H1 (cell line): ENCODE measurements at places on chromosomes 2 and 18. TPM values are rescaled to one million over a fixed set of nuclear protein-coding genes. Genes with fewer than 3 reads are reported as not detected.

CYTIP gene
- 0.12 and 0.17 TPM in 2 replicates for polyA plus RNA-seq

GALNT3 gene
- 1.8 and 3.4 TPM in 2 replicates for polyA plus RNA-seq

SH3RF3 gene
- polyA plus RNA-seq = 0.11 and 0.27 TPM in 2 replicates

STARD6 gene
- not detected in 2 replicates for polyA plus RNA-seq

ASB18 gene
- not detected in 2 replicates for polyA plus RNA-seq

DOK6 gene
- polyA plus RNA-seq = 0.09 and 0.33 TPM in 2 replicates

BOK gene
- polyA plus RNA-seq = 37.6 and 47.9 TPM in 2 replicates

SH2D6 gene
- 0.17 and 0.42 TPM in 2 replicates for polyA plus RNA-seq

GDF7 gene
- polyA plus RNA-seq = 0.06 and 0.13 TPM in 2 replicates

ABCG5 gene
- polyA plus RNA-seq = not detected in 2 replicates

UPP2 gene
- not detected in 2 replicates for polyA plus RNA-seq

DNAJC27 gene
- polyA plus RNA-seq = 1.4 and 1.5 TPM in 2 replicates

CYP27C1 gene
- 1.3 and 1.4 TPM in 2 replicates for polyA plus RNA-seq

TSPYL6 gene
- not detected in 2 replicates for polyA plus RNA-seq

KCNS3 gene
- 23.0 and 28.6 TPM in 2 replicates for polyA plus RNA-seq

CYP27A1 gene
- polyA plus RNA-seq = 12.9 and 14.7 TPM in 2 replicates

UGT1A10 gene
- not detected in 2 replicates for polyA plus RNA-seq

LHCGR gene
- 0.19 and 0.30 TPM in 2 replicates for polyA plus RNA-seq

FHOD3 gene
- 7.6 and 9.7 TPM in 2 replicates for polyA plus RNA-seq

REG3A gene
- polyA plus RNA-seq = not detected in 2 replicates

TMEFF2 gene
- polyA plus RNA-seq = 0.91 and 1.0 TPM in 2 replicates

KCTD1 gene
- polyA plus RNA-seq = 7.7 and 9.8 TPM in 2 replicates

C2orf72 gene
- 1.7 and 2.6 TPM in 2 replicates for polyA plus RNA-seq

CCDC178 gene
- 0.11 TPM in 1 of 2 replicates, not detected in the other for polyA plus RNA-seq

RELCH gene
- polyA plus RNA-seq = 7.3 and 8.6 TPM in 2 replicates

FIGN gene
- polyA plus RNA-seq = 5.0 and 6.0 TPM in 2 replicates

RAB6C gene
- polyA plus RNA-seq = 0.03 TPM in 1 of 2 replicates, not detected in the other

PJVK gene
- 1.8 and 2.8 TPM in 2 replicates for polyA plus RNA-seq

BCL11A gene
- polyA plus RNA-seq = 11.9 and 12.2 TPM in 2 replicates

PROKR1 gene
- 1.3 and 1.8 TPM in 2 replicates for polyA plus RNA-seq

TMBIM1 gene
- polyA plus RNA-seq = 36.8 and 43.6 TPM in 2 replicates

STEAP3 gene
- 27.9 and 40.1 TPM in 2 replicates for polyA plus RNA-seq

C2orf66 gene
- polyA plus RNA-seq = not detected in 2 replicates

PREPL gene
- 9.2 and 13.6 TPM in 2 replicates for polyA plus RNA-seq

EVX2 gene
- not detected in 2 replicates for polyA plus RNA-seq

ADD2 gene
- polyA plus RNA-seq = 58.5 and 96.4 TPM in 2 replicates

MRPS9 gene
- polyA plus RNA-seq = 34.9 and 36.2 TPM in 2 replicates

SLC38A11 gene
- polyA plus RNA-seq = not detected in 2 replicates
